ENCODE measurements at places on chromosomes 4 and X.

DNA sequence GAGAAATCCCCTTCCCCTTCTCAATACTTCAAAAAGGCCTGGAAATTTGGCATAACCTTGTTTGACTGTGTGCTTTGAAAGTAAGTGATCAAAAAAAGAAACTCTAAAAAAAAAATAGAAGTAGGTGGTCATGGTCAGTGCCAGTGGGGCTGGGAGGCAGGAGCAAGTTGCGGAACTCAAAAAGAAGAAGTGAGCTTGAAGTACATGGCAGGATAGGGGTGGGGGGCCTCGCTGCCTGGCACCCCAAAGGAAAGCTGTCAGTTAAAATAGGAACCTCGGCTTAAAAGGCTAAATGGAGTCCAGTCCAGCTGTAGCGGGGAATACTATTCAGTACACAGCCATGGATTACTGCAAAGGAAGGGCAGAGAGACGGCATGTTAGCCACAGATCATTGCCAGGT, 12.2 kb upstream of the NKRF start:
- no peak for DNase-seq

GRCh38 chr4:101067383-101067782, 279.9 kb downstream of the PPP3CA start:
- DNase-seq: no peak

- no peak for DNase-seq
Measured at GRCh38 chrX:145923376-145923775, 105.7 kb downstream of the SLITRK2 start.

DNA sequence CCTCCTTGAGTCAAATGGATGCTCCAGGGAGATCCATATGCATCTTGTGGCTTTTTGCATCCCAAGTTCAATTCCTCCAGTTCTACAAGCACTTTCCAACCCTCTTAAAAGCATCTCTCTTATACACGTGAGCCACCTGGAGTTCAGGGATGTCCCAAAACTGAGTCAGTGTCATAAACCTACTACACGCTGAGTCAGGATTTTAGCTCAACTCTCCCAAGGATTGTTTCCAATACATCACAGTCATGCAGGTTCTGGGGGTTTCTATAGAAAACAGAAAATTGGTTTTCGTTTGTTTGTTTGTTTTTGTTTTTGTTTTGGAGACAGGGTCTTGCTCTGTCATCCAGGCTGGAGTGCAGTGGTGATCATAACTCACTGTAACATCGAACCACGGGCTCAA, 25.9 kb upstream of the ESX1 start:
- no peak for DNase-seq

DNA sequence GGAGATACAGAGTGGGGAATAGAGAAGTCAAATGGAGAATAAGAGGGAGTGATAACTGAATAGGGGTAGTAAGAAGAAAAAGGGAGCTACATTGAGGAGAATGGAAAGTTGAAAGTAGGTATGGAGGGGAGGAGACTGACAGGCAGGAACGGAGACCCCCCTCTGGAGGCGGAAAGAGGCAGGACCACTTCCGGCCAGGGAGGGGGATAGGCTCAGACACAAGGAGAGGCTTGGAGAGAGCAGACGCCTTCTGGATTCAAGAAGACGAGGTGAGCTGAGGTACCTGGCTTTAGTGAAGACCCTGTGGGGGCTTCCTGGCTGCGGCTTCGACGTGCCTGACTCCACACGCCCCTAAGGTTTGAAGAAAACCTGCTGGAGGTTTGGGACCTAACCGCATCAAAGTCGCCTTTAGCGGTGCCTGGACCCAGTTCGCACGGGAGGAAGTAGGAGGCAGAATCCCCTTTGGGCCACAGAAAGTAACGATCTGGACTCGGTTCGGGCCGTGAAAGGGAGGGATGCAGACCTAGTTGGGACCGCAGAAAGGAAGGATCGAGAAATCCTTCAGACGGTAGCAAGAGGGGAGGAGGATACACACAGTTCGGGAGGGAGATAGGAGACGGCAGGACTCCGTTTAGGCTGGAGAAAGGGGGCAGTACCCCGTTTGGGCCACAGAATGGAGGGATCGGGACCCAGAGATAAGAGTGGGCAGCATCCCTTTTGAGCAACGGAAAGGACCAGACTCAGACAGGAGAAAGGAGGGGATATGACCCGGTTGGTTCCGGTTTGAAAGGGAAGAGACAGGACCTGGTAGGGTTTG, at the start of gene TRO:
TRO (plus strand) TSS at position 215 of the 817 bp plus-strand sequence. CDS start 1,423 bp downstream, outside the sequence.
- DNase-seq: no peak

DNA sequence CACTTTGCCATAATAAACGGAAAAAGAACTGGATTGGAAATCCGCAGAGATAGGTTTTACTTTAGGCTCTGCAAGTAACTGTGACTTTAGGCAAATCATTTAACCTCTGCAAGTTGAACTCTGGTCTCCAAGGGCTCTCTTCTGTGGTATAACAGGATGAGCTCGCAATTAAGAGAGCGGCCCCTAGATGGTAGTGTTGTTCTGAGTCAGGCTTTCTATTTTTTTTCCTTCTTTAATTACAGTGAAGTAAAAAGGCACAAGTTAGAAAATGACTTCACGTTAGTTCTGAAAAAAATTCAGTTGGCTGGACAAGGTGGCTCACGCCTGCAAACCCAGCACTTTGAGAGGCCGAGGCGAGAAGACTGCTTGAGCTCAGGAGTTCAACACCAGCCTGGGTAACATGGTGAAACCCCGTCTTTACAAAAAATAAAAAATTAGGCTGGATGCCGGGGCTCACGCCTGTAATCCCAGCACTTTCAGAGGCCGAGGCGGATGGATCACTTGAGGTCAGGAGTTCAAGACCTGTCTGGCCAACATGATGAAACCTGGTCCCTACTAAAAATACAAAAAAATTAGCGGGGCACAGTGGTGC, 18.0 kb downstream of the RPS3A start:
- DNase-seq: no peak

DNA sequence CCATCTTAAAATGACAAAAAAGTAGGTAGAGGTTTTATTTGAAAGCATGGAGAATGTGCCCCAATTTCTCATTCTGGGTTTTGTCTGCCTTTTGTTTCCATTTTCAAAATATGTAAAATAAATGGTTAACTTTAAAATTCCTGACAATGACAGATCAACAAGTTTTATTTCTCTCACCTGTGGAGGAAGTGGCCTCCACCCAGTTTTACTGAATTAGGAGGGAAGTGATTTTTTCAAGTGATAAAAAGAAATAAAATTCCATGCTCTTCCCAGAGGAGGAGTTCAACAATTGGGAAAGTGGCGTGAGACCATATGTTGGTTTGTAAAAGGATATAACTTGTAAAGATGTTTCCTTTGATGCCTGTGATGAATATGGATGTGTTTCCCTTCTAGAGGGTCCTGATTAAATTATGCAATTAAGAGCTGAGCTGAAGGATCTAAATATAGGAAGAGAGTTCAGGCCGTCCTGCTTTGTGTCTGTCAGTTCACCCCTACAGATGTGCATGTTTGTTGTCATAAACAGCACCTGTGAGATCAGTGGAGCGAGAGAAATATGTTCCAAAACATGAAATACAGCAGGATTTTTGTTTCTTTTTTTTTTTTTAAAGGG, 19.5 kb downstream of the SMAD1 start:
- no peak for DNase-seq

GRCh38 chr4:164261831-164262230, 492.1 kb upstream of the SMIM31 start:
- no peak for DNase-seq

DNA sequence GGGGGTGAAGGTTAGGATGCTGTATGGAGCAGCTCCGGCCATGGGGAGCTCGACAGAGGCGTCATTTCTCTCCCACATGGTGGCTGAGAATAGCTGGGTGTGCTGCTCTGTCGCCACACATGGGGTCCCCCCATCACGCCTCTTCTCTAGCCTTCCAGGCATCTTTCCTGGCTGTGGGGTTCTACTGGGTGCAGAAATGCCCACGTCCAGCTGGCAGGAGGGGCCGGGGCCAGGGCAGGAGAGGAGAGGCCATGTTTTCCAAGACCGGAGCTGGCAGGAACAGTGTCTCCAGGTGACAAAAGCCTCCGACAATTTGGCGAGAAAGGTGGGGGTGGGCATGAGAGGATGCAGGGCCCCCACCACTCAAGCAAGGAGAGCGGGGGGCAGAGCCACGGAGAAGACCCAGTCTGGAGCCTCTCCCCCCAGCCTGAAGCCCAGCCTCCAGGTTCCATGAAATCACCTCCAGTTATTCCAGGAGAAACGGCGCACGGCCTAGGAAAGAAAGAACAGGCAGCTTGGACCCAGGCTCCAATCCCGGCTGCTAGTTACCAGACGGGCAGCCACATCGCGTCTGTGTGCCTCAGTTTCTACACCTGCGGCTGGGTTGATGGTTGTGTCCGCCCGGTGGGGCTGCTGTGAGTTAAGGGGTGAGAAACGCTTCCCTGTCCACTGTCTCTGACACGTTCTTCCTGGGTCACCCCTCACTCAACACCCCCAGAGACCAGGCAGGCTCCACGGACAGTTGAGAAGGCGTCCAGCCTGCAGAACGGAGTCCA, 27.4 kb upstream of the SPON2 start:
- peak; percentile 49 for DNase-seq

DNA sequence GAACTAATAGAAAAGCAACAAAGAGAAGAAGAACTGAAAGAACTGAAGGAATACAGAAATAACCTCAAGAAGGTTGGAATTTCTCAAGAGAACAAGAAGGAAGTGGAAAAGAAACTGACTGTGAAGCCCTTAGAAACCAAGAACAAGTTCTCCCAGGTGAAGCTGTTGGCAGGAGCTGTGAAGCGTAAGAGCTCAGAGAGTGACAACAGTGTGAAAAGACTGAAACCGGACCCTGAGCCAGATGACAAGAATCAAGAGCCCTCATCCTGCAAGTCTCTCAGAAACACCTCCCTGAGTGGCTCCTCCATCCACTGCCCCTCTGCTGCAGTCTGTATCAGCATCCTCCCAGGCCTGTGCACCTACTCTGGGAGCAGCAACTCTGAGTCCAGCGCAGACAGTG, 8.4 kb upstream of the FHDC1 start:
- no peak for DNase-seq

DNA sequence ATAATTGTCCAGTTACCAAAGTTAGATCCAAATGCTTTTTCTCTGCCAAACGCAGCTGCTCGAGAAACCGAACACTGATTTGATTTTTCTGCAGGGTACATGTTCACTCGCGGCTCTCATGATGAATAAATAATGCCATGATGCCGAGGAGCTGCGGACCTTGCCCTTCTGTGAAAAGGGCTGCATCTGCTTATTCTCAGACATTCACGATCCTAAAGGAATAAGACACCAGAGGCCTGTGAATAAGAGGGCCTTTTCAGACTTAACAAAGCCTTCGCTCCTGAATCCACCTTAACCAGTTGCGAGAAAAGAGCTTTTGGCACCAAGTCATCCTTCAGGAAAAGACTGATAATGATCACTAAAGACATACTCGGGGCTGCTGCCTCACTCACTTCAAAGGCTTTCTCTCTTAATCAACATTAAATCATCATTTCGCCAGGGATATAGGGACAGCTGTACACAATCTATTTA, 147.5 kb downstream of the FBXO8 start:
- no peak for DNase-seq

- no peak for DNase-seq
Measured at GRCh38 chr4:39102297-39102696, 40.3 kb downstream of the KLHL5 start.

DNA sequence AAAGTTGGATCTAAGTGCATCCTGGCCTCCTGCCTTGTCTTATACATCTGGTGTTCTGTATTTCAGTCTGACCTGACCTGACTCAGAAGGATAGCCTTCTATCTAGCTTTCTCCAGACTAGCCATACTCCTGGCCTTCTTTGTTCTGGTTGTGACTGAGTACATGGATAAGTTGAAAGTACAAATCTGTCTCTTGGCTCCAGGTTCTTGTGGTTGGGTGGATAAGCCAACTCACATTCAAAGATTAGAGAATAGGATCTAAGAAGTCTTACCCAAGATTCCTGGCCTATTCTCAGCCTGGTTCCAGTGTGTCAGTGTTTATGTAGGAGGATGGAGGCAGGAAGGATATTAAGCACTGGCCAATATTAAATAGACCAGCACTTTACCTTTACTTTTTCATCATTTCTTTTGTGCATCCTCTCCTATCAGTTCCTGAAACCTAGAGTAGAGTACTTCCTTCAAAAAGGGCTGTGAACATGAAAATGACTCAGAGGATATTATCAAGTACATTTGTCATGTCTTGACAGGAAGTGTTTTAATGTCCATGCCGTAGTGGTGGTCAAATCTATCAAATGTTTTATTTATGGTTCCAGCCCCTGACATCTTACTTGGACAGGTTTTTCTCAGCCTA, 123.5 kb downstream of the IL15 start:
- DNase-seq: no peak

DNA sequence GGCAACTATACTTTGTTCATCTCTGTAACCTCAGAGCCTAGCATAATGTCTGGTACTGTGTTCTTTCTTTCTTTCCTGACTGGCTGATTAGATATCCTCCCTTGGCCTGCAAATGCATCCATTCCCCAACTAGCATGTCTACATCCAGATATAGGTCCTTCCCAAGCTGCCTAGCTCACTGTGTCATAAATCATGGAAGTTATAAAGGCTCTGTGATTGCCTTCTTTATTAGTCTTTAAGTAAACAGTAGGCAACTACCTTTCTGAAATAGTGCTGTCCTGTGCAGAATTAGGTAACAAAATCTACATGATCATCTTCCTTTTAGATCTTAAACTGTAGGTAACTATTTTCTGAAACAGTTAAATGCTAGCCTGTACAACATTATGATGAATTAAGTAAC, 224.5 kb downstream of the DLG3 start:
- DNase-seq: no peak

- DNase-seq: no peak
Measured at GRCh38 chr4:8224975-8225625, 26.0 kb downstream of the SH3TC1 start.

DNA sequence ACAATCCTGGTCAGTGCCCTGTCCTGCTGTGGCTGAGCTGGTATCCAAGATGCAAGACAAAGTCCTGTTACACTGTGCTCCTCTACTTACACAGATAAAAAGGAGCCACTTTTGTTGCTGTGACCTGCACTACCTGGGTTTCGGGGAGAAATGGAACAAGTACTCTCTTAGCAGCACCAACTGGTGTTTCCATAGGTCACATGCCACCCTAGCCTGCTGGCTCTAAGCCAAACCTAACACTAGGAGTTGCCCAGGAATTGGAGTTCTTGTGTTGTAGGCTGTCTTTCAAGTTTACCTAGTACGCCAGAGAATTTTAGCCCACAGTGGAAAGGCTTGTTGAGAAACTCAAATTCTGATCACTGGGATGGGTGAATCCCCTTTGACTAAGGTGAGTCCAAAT, 727.4 kb downstream of the FAM133A start:
- DNase-seq: no peak

GRCh38 chr4:102713096-102713495, 47.7 kb downstream of the MANBA start:
- no peak for DNase-seq

- DNase-seq: no peak
Measured at GRCh38 chr4:8904666-8905065, 33.0 kb upstream of the HMX1 start.

GRCh38 chr4:152359208-152360044, 176.5 kb downstream of the FBXW7 start:
- no peak for DNase-seq

- DNase-seq: peak; percentile 70
Measured at GRCh38 chr4:600850-601515, 24.4 kb upstream of the PDE6B start.

DNA sequence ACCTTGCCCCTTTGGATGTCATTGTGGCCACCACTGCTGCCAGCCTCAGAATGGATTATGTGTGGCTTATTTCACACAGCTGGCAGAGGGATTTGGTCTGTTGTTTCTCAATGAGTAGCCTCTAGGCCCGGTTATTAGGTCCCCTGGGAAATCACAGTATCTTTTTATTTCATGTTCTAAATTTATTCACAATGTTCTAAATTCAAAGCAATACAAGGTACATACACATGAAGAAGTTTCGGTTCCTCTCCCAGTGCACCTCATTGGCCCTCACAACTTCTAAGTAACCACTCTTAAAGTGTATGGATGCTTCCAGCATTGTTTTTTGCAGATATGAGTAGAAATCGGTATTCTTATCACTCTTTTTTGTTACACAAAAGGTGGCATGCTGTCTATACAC, 262.7 kb downstream of the RCHY1 start:
- no peak for DNase-seq

All from activated CD8-positive, alpha-beta memory T cell treated with anti-CD3 and anti-CD28 coated beads, Interleukin-2, amount 50 U/mL, for 48 hours (primary cell).